RWPE2 (cell line): ENCODE measurements at places on chromosomes 5 and 9.

GRCh38 chr5:150138551-150139265 is 16.9 kb downstream of the PDGFRB start:
- no peak for DNase-seq

GRCh38 chr9:35136866-35137265 is 21.2 kb upstream of the ATOSB start:
- no peak for DNase-seq

DNA sequence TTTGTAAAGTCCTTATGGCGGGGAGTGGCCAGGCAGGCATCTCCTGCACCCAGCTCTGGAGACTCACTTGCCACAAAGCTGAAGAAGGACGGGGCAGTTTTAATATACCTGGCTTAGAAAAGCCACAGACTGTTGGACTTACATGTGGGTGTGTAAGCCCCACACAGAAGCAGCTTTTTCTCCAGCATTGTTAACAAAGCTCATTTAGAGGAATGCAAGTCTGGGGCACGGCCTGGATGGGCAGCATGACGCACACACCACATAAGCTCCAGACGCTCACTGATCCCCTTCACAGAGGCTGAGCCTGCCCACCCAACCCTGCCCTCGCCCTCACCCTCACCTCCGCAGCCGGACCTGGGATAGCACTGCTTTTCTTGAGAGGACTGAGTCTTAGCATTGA is 58.0 kb upstream of the PDE8B start:
- no peak for DNase-seq

DNA sequence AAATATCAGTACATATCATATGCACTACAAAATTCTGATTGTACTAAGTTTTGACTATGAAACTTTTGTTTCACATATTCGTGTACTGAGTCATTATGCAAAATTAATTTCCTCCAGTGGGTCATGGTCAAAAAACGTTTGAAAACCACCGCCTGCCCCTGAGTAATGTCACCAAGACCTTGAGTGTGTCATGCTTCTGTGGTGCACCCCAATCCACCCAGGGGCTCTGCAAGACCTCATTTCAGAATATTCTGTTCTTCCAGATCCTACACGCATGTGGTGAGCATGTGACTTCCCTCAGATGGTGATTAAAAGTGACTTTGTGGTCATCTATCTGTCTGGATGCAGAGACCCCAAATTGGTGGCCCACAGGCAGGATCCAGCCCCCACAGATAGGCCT is 31.0 kb downstream of the ABLIM3 start:
- DNase-seq = no peak

DNA sequence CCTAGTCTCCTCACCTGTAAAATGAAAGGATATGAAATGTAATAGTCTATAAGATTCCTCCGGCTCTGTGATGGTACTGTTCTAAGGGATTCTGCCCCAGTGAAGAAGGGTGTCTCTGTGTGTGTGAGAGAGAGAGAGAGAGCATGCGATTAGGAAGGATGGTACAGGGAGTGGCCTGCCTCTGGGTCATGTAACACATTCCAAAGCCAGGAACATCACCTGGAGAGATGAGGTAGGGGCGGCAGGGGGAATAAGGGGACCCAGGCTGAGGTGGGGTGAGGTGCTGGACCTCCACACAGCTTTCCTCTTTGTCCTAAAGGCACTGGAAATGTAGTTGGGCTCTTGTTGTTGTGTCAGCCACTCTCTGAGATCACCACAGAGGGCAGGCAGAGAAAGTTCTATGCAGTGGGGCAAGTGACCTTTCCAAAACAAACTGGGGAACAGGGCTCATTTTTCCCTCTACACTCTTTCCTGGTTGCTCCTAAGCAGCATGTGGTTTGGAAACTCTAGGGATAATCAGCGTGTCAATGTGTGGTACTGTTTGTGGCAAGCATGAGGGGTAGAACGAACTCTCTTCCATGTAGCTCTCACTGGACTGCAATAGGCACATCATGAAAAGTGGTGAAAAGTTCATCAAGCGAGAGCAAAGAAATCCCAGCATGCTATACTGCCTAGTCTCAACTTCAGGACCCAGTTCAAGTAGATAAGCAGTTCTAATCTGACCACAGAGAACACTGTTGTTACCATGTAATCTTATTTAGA is 65.0 kb downstream of the SEMA6A start:
- DNase-seq = no peak

DNA sequence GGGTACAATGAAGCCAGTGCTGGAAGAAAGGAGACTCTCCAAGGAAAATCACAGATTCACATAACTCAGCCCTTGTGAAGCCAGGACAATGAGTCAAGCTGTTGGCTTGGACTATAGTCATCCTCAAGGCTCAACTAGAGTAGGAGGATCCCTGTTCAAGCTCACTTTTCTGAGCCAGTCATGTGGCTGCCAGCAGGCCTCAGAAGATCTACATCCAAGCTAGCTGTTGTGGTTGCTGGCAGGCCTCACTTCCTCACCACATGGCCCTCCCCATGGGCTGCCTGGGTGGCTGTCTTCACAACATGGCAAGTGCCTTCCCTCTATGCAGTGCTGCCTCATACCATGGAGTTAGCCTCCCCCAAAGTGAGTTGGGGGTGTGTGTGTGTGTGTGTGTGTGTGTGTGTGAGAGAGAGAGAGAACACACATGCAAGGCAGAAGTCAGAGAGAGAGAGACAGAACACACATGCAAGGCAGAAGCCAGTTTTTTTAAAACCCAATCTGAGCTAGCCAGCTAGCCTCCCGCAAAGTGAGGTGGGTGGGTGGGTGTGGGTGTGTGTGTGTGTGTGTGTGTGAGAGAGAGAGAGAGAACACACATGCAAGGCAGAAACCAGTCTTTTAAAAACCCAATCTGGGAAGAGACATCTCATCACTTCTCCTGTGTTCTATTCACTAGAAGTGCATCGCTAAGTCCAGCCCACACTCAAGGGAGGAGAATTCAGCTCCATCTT is 17.1 kb downstream of the SCAI start:
- no peak for DNase-seq

GRCh38 chr9:78010445-78010844 is 21.2 kb downstream of the GNAQ start:
- no peak for DNase-seq

- no peak for DNase-seq
Observed at GRCh38 chr5:167071981-167072610, 1219.3 kb upstream of the WWC1 start.

GRCh38 chr9:137703842-137704508 is 85.2 kb downstream of the EHMT1 start:
- no peak for DNase-seq

DNA sequence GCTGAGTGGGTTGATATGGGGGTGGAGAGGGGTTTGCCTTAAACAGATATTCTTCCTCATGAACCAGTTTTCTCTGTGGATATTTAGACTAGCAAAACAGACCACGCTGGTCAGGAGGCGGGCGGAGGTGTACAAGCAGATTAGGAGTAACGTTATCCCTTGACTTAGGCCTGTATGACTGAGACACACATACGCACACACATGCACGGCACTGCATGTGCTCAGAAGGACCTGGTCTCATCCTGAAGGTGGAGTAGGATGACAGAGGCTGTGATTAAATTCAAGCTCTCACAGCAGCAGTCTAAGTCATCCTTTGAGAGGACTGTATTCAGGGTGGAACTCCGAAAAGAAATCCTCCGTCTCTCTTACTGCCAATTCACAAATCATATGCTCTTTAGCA is 209.7 kb downstream of the DIRAS2 start:
- no peak for DNase-seq

DNA sequence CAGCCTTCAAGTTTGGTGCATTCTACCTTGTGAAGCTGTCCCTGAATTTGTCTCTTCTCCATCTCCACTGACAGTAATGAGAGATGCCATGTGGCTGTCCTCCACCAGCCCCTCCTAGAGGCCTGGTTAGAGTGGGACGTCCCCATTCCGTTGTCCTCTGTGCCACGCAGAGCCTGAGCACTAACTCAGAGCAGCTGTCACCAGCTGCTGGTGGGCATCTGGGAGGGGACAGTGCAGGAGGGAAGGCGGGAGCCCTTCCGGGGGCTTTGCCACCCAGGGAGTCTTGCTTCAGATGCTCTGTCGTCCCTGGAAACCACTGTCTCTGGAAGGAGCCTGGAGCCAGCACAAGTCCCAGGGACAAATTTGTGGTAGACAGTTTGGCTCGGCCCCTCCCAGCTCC is 78.6 kb downstream of the PDZD2 start:
- DNase-seq = no peak

GRCh38 chr5:53276825-53277224 is 167.3 kb upstream of the MOCS2 start:
- no peak for DNase-seq

- no peak for DNase-seq
Observed at GRCh38 chr5:1111727-1112289, at the start of gene SLC12A7. Gene SLC12A7, minus strand, starts transcription at chr5:1112063. Its CDS starts 72 bp downstream, at chr5:1111991.

GRCh38 chr5:169702693-169703481 is 65.8 kb downstream of the DOCK2 start:
- no peak for DNase-seq

GRCh38 chr9:94780516-94780950 is 54.0 kb downstream of the AOPEP start:
- no peak for DNase-seq

GRCh38 chr9:125202846-125203618 is 2.7 kb downstream of the RABEPK start:
- DNase-seq = no peak

- no peak for DNase-seq
Observed at GRCh38 chr5:10251405-10251804, 1.3 kb downstream of the CCT5 start.

DNA sequence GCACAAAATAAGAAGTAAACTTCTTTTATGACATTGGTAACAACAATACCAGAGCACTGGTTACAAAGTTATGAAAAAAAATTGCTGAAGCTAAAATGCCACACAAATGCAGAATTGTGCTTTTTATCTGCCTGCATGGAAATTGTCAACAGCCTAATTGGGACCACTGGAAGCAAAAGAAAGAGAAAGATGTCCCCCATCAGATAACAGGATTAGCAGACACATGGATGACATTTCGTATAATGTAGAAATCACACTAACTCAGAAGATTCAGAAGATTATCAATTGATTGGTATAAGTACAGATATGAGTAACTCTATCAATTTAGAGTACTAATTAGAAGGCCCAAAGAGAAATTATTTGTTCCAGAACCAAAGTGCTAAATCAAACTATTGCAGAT is 19.1 kb upstream of the FRMD3 start:
- DNase-seq = no peak

DNA sequence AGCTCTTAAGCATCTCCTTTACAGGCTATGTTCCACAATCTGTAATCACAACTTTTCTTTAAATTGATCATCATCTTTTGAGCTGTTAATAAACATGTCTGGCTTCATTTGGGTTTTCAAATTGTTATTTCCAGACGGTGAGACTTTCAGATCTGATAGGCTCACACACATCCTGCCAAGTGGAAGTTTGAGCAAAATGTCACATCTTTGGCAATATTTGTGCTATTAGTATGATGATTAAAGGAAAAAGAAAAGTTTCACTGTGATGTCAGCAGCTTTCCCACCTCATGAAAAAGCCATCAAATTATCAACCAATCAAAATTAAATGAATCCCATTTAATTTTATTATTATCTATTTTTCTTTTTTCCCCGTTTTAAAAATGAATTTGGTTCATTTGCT is 29.8 kb downstream of the SLC1A1 start:
- no peak for DNase-seq

GRCh38 chr9:126113756-126114408 is 212.7 kb upstream of the MVB12B start:
- DNase-seq = no peak

GRCh38 chr5:151663617-151664293 is 23.0 kb downstream of the SPARC start:
- DNase-seq = no peak

- no peak for DNase-seq
Observed at GRCh38 chr5:174229514-174230370, 184.2 kb downstream of the NSG2 start.

DNA sequence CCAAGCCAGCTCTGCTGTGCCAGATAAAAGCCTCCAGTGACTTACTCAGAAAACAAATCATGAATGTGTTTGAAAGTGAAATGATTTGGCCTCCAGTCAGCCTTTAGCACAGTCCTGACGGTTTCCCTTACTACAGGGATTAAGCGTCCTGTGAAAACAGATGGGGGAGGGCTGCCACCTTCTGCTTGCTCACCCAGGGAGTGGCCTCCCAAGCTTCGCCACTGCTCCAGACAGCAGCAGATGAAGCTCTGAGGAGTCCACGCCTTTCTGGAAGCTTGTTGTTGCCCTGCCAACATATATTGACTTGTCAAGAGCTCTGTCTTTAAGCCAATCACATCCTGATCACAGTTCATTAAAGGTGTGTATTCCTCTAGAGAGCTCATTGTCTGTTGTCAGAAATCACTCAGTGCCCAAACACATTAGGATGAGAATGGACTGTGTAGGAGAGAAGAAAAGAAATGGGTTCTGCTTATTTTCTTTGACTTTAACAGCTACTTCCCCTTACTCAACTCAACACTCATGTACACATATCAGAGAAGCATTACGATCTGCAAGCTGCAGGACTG is 4.9 kb upstream of the FYB1 start:
- DNase-seq = peak; percentile 80

DNA sequence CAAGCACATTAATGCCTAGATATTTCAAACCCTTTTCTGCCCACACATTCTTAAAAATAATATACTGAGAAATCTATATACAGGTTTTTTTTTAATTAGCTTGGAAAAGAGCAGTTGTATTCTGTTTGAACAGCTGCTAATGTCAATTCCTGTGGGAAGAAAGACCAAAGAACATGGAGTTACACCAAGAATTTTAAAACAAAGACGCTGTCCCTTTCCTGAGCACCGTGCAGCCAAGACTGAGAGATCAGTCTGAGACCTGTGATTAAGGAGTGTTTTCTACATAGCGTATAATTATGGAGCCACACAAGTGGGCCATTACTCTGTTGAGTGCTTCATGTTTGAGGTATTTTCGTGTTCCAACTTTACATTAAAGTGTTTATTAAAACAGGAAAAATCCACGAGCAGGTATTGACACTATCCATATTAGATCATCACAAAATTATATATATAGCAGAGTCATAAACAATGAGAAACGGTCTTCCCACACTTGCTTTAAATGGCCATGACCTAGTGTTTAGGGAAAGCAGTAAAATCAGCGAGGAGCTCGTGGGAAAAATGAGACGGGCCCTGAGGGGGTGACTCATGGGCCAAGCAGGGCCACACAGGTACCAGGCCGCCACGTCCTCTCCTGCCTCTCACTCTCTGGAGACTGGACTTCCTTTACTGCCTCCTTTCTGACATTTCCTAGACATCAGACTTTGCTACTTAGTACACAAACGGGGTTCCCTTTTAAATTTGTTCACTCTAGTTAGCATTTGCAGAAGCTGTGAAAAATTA is 153.1 kb upstream of the OTULINL start:
- no peak for DNase-seq

DNA sequence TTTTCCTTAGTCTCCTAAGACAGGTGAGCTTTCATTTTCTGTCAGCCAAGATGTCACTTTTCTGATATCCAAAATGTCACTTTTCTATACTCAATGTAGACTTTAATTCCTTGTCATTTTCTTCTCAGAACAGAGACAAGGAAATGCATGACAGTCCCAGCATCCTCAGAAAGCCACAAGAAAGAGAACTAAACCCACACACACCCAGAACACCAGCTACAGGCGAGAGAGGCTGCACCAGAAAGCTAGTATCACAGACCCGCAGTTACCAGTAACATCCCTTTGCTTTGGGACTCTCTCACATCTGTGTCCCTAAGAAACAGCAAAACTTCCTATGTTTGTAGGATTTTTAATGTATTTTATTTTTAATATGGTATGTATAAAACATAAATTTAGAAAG is 17.1 kb downstream of the TRMO start:
- no peak for DNase-seq

- DNase-seq = no peak
Observed at GRCh38 chr5:154683101-154683880, 71.9 kb upstream of the LARP1 start.
